ENCODE measurements at places on chromosomes 2 and 18. TPM values are rescaled to one million over a fixed set of nuclear protein-coding genes. Genes with fewer than 3 reads are reported as not detected.

Gene HTR2B
- polyA plus RNA-seq = not detected

Gene RAD51AP2
- not detected for polyA plus RNA-seq

Gene RGPD4
- not detected for polyA plus RNA-seq

Gene DHRS9
- 150 TPM for polyA plus RNA-seq

DNA sequence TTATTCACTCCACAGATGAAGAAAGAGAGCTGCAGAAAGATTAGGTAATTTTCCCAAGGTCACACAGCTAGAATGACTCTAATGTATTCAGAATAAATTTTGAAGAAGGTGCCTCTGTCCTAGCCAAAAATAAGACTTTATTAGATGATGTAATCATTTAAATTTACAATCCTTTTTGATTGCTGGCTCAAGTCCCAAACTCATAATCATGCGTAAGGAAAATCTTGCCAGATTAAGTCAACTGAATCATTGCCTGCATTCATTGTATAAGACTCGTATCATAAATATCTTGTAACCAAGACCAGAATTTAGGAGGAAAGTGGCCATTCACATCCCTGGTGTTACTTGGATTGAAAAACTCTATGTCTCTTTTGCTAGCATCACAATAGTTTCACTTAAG, 53.1 kb upstream of the STK39 start:
- H3K4me3 ChIP-seq = no peak overlapping the region
- no peak overlapping the region for H3K27ac ChIP-seq
- DNase-seq = no peak
- H3K27me3 ChIP-seq = no peaks in the 10 kb centered on the region

- H3K4me3 ChIP-seq = no peak overlapping the region
- H3K27ac ChIP-seq = no peak overlapping the region
- H3K27me3 ChIP-seq = no peaks in the 10 kb centered on the region
- H3K4me1 ChIP-seq = peaks cover 11% of the 10 kb centered on the region
Observed at GRCh38 chr18:76615065-76615733, 120.2 kb upstream of the ZNF516 start.

- no peak overlapping the region for H3K27ac ChIP-seq
- H3K4me3 ChIP-seq = no peak overlapping the region
- no peak for DNase-seq
- H3K4me1 ChIP-seq = no peaks in the 10 kb centered on the region
- no peaks in the 10 kb centered on the region for H3K27me3 ChIP-seq
- no peaks in the 10 kb centered on the region for H3K36me3 ChIP-seq
Observed at GRCh38 chr2:80670763-80671162, 366.2 kb upstream of the LRRTM1 start.

DNA sequence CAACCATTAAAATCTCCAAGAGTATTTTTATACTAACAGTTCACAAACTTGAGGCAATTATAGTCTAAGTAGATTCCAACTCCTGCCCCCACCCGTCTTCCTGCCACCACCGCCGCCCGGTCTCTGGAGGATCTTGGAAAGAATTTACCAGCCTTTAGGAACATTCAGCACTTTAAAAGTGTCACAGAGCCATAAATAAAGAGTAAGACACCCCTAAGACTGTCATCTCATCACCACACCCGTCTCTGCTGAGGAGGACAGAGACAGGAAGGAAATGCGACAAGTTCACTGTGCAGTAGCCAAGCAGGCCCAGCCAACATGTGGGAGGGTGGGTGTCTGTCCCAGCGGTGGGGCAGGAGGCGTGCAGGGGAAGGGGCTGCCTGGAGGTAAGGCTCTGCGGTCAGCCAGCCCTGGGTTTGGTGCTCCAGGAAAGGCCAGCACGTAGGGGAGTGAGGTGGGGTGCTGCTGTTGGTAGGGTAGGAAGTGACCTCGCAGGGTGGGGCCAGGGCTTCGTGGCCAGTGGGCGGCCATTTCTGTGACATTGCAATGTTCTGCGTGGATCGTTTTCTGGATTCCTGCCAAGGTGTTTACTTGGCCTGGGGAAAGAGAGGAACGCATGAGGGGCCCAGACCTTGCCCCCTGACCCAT, 111.6 kb downstream of the FAM210A start:
- H3K36me3 ChIP-seq = no peaks in the 10 kb centered on the region
- no peak overlapping the region for H3K4me3 ChIP-seq
- H3K27me3 ChIP-seq = no peaks in the 10 kb centered on the region
- H3K4me1 ChIP-seq = peaks cover 25% of the 10 kb centered on the region
- peak; percentile 67 for DNase-seq

DNA sequence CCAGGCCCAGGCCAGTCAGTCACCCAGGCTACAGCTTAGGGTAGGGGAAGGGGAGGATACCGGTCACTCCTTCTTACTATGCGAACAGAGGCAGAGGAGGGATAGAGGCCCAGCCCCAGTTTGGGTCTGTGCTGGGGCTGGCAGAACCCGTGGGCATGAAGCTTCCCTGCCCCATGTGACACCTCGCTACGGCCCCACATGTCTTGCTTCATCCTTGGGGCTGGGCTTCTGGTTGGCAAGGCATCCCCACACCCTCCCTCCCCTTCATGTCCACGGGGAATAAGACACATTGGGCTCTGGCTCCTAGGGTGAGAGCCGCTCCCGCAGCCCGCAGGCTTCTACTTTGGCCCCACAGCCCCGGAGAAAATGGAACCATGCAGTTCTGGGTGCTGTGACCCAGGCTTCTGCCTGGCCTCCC, 32.4 kb downstream of the HS1BP3 start:
- peak overlapping the region; percentile 98 for H3K27ac ChIP-seq
- no peaks in the 10 kb centered on the region for H3K27me3 ChIP-seq
- peak; percentile 95 for DNase-seq
- H3K36me3 ChIP-seq = peaks cover 30% of the 10 kb centered on the region
- no peak overlapping the region for H3K4me3 ChIP-seq
- peaks cover 81% of the 10 kb centered on the region for H3K4me1 ChIP-seq

DNA sequence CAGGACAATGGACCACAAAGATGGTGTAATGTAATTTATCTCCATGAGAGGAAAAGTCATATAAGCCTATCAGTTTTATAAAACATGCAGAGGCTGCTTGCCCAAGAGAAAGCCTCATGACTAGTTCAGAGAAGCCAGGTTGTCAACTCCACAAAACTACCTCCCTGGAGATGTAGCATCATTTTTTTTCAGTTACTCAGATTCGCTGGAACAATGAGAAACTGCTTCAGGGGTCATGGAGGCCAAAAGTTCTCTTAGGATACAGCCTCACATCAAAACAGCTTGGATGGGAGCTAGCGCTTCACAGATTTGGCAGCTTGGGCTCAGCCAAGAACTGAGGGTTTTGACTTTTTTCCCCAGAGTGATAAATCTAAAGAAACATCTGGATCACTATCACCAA, 263.5 kb downstream of the INSIG2 start:
- H3K27ac ChIP-seq = no peak overlapping the region
- no peaks in the 10 kb centered on the region for H3K36me3 ChIP-seq
- H3K4me1 ChIP-seq = no peaks in the 10 kb centered on the region

- DNase-seq = peak; percentile 56
- H3K27me3 ChIP-seq = no peaks in the 10 kb centered on the region
- peaks cover 6% of the 10 kb centered on the region for H3K36me3 ChIP-seq
- H3K4me3 ChIP-seq = no peak overlapping the region
Observed at GRCh38 chr18:2914881-2915240, 68.1 kb downstream of the EMILIN2 start.

DNA sequence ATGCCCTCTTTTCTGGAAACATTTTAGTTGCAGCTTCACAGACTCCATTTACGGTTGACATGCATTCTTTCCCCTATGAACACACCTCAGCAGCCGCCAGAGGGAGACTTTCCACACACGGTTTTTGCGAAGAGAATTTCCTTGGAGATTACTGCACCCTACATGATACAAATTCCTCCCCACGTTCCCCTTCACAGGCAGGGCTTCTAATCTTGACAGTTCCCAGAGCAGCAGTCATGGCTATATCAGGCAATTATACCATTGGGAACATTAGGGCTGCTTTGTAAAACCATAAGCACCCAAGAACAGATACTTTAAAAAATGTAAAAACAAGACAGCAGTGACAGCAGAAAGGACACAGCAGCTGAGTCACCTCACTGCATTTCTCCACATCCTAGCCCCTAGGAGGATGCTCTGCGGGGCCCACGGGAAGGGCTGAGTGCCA, 253.8 kb downstream of the TGIF1 start:
- DNase-seq = no peak
- H3K27ac ChIP-seq = no peak overlapping the region
- H3K4me3 ChIP-seq = no peak overlapping the region
- H3K27me3 ChIP-seq = no peaks in the 10 kb centered on the region
- peaks cover 5% of the 10 kb centered on the region for H3K4me1 ChIP-seq

GRCh38 chr2:18396329-18397010, 164.0 kb downstream of the RDH14 start:
- no peaks in the 10 kb centered on the region for H3K27me3 ChIP-seq
- H3K36me3 ChIP-seq = no peaks in the 10 kb centered on the region
- H3K4me1 ChIP-seq = no peaks in the 10 kb centered on the region
- H3K27ac ChIP-seq = no peak overlapping the region

DNA sequence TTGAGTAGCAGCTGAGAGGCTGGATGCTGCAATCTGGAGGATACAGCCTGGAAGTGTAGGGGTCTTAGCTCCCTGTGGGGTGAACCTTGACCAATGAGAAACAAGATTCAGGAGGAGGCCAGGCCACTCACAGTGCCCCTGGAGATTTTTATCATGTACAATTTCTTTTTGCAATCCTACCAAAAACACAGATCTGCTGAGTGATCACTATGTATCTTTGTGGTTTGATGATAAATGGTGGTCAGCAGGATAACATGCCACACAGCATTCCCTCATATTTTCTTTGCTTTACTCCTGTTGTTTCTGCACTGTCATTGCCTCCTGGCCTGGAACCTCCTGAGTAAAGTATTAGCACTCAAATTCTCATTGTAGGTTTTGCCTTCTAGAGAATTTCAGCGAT, 357.9 kb downstream of the THSD7B start:
- no peaks in the 10 kb centered on the region for H3K36me3 ChIP-seq
- no peak overlapping the region for H3K4me3 ChIP-seq
- no peaks in the 10 kb centered on the region for H3K27me3 ChIP-seq

DNA sequence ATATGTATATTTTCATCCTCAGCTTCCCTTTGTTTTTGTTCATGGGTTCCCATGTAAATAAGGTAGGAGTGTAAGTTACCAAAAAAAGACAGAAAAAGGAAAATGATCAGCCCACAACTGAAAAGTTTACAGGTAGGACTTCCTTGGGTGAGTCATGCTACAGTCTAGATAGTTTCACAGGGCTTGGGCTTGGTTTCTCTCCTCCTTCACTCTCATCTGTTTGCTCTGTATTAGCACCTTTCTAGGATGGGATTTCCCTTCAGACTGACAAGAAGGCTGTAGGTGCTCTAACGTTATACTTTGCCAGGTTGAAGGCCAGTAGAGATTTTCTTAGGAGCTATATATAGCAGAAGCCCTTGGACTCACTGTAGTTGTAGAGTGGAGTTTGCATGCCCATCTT, 57.9 kb downstream of the FAM171B start:
- H3K36me3 ChIP-seq = no peaks in the 10 kb centered on the region
- DNase-seq = no peak
- H3K4me3 ChIP-seq = no peak overlapping the region
- H3K4me1 ChIP-seq = no peaks in the 10 kb centered on the region

Data from sigmoid colon (tissue), 7 donors.